ENCODE measurements at places on chromosomes 5 and 9.

DNA sequence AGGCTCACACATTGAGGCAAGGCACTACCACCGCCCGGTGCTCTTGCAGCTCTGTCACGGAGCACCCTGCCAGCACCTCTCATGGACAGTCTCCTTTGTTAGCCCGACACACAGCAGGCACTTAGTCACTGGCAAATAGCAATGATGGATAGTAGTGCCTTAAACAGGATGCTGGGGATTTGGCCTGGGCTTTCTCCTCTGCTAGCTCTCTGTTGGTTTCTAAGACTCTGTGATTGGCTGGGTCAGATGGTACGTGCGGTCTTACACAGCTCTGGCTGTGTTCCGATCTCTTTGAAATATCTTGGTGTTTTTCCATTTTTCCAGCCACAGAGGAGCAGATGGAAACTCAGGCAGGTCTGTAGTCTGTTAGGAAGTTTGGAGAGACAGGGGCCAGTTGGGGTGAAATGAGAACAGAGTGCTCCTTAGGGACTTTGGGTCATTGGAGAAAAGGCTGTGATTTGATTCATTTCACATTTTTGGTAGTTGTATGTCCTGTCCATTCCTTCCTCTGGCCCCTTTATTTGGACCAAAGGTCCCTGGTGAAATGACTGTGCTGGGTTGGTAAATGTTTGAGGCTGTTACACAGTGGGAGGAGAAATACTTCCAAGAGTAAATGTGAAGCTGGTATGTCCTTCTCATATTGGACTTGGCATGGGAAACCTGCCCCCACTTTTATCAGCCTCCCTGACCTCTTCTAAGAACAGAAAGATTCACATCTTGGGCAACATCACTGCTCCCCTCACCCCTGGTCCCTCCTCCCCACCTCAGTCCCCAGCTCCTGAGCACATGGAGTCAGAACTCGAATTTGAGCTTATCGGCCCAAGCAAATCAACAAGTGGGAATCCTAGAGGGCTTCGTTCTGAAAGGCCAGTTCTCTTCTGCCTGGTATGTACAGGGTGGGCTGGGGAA is 3.4 kb downstream of the SMIM3 start:
- no peak for DNase-seq

GRCh38 chr5:35665096-35665495 is 47.4 kb downstream of the SPEF2 start:
- no peak for DNase-seq

- DNase-seq: no peak
Measured at GRCh38 chr9:106752581-106752980, 110.4 kb upstream of the ZNF462 start.

GRCh38 chr9:129358621-129359154 is 180.6 kb upstream of the IER5L start:
- no peak for DNase-seq

DNA sequence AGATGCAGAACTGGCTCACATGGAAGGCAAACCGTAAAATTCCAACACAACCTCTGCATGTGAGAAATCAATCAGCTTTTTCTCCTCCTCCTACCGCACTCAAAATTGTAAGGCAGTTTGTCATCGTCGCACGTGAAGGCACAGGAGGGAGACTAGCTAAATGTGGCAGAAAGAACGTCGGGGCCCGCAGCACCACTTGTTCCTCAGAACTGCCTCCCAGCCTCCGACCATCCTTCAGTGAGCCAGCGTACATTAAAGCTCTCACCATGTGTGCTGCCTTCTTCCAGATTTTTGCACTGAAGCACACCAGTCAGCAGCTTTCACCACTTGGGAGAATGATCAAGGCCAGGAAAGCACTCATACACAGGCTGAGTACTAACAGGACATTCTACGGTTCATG is 105.9 kb downstream of the RFX3 start:
- no peak for DNase-seq

GRCh38 chr5:92504346-92504745 is 1076.7 kb downstream of the NR2F1-AS1 start:
- DNase-seq: no peak

DNA sequence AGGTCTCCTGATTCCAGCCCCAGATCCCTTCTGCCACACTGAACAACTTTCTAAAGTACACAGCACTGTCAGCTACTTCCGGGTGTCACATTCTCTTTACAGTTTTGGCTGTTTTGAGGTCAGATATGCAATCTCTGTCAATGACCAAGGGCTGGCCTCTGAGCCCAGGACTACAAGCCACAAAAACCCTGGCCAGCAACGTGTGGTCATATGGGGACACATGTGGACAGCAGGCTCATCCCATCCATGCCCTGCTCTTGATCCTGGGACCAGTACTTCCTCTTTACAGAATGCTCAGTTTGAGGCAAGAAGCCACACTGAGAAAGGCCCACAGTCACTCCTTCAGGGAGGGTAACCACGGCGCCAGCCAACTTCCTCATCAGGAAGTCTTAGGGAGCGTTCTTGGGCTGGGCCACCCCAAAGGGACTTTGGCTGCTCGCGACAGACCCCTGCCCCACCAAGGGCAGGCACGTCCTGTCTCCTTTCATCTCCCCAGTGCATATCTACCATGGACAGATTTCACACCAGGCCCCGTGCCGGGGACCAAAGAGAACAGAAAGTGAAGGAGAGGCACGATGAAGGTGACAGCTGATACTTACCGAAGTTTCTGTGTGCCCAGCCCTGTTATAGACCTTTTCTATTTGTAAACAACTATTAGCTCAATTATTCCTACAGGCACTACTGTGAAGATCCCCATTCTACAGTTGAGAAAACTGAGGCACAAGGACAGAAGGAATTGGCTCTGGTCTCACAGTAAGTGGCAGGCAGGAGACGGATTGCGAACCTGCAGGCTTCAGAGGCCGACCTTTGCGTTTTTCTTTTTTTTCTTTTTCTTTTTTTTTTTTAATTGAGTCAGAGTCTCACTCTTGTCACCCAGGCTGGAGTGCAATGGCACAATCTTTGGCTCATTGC is 37.3 kb downstream of the STK10 start:
- DNase-seq: no peak

All from GM12864 (cell line).